ENCODE measurements at places on chromosomes 11 and 22.

DNA sequence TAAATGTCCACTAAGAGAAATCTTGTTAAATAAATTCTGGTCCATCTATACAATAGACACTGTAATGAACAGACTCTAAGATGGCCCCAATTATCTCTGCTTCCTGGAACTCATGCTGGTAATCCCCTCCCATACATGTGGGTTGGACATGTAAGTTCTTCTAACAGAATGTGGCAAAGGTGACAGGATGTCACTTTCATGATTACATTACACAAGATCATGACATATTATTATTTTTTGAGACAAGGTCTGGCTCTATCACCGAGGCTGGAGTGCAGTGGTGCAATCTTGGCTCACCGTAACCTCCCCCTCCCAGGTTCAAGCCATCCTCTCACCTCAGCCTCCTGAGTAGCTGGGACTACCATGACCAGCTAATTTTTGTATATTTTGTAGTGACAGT, 14.6 kb upstream of the NDUFC2 start:
- no peak overlapping the region for H3K4me3 ChIP-seq
- no peaks in the 10 kb centered on the region for H3K27me3 ChIP-seq
- no peak for DNase-seq
- peaks cover 32% of the 10 kb centered on the region for H3K36me3 ChIP-seq
- peaks cover 5% of the 10 kb centered on the region for H3K4me1 ChIP-seq

DNA sequence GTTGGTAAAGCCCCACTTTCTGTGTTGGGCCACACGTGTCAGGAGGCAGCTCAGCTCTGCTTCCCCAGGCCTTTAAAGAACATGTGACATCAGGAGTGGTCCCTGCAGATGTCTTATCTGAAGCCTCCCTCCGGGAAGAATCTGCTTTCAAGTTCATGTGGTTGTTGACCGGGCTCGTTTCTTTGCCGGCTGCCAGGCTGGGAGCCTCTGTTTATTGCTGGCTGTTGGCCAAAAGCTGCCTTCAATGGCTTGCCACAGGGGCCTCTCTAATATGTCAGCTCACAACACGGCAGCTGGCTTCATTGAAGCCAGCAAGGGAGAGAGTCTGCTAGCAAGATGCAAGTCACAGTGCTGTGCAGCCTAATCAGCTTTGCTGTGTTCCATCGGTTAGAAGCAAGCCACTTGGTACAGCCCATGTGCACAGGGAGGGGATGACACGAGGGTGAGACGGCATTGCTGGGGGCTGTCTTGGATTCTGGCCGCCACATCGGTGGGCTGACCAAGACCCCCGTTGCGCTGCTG, 14.6 kb downstream of the MRGPRF start:
- no peak for DNase-seq
- H3K4me1 ChIP-seq: no peaks in the 10 kb centered on the region
- peaks cover 10% of the 10 kb centered on the region for H3K27me3 ChIP-seq
- H3K27ac ChIP-seq: no peak overlapping the region
- no peaks in the 10 kb centered on the region for H3K36me3 ChIP-seq

- no peak overlapping the region for H3K4me3 ChIP-seq
- H3K4me1 ChIP-seq: no peaks in the 10 kb centered on the region
- no peaks in the 10 kb centered on the region for H3K27me3 ChIP-seq
- DNase-seq: no peak
Measured at GRCh38 chr11:104146421-104146820, 17.5 kb downstream of the PDGFD start.

GRCh38 chr11:73345481-73346160, 30.6 kb upstream of the RELT start:
- H3K27ac ChIP-seq: no peak overlapping the region
- no peak for DNase-seq
- H3K4me1 ChIP-seq: peaks cover 7% of the 10 kb centered on the region

DNA sequence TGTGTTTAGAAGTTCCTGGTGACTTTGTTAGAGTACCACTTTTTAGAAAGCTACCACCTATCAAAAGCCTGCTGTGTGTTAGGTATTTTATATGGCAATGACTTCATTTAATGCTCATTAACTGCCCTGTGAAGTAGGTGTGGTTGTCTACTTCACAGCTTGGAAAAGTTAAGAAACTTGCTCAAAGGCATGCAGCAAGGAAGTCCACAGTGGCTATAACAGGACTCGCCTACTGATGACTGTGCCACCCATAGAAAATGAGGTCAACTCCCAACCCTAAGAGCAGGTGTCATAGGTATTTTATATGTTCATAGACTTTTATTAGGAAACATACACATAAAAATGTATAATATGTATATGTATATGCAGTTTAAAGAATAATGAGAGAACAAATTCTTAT, 125.2 kb upstream of the PAX6 start:
- peaks cover 10% of the 10 kb centered on the region for H3K27me3 ChIP-seq
- H3K4me1 ChIP-seq: peaks cover 3% of the 10 kb centered on the region
- no peak overlapping the region for H3K27ac ChIP-seq
- H3K36me3 ChIP-seq: no peaks in the 10 kb centered on the region

GRCh38 chr22:28934026-28934425, 50.7 kb downstream of the ZNRF3 start:
- no peak overlapping the region for H3K27ac ChIP-seq
- no peak for DNase-seq
- H3K27me3 ChIP-seq: peaks cover 6% of the 10 kb centered on the region

DNA sequence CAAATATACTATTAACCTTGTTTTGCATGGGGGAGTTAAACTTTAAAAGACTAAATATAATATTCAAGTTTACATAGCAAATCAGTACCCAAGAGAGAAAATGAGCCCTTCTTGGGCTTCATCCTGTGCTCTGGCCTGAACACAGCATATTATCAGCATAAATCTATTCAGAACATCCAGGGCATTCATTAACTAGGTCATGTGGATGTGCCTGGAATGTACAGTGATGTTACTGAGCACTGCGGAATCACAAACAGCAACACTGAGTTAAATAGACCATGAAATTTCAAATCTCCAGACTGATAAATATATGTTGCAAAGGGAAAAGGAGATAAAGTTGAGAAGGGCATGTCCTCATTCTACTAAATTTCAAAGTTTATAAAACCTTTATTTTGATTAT, 426.4 kb downstream of the AASDHPPT start:
- no peak overlapping the region for H3K4me3 ChIP-seq
- H3K27ac ChIP-seq: no peak overlapping the region
- no peaks in the 10 kb centered on the region for H3K27me3 ChIP-seq
- H3K36me3 ChIP-seq: no peaks in the 10 kb centered on the region
- peaks cover 3% of the 10 kb centered on the region for H3K4me1 ChIP-seq
- DNase-seq: no peak

GRCh38 chr22:17969701-17970113, 54.7 kb downstream of the MICAL3 start:
- no peak for DNase-seq
- peaks cover 19% of the 10 kb centered on the region for H3K4me1 ChIP-seq
- H3K4me3 ChIP-seq: no peak overlapping the region
- H3K27ac ChIP-seq: peak overlapping the region; percentile 22
- no peaks in the 10 kb centered on the region for H3K27me3 ChIP-seq

DNA sequence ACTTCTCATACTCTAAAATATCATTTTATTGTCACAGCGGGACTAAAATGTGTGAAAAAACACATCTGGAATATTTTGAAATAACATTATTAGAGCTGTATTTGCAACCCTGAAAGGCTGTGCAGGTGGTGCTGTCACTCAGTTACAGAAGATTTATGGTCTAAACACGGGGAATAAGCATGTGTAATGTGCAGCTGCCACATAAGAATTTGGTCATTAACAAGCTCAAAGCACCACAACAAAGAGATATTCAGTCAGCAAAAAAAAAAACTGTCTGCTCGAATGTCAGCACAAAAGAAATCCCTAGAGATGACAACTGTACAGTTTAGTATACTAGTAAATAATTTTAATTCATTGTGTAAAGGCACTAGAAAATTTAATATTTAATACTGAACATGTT, 31.3 kb downstream of the TMEM123 start:
- peak overlapping the region; percentile 33 for H3K27ac ChIP-seq
- no peak for DNase-seq
- H3K36me3 ChIP-seq: peaks cover 28% of the 10 kb centered on the region
- H3K27me3 ChIP-seq: no peaks in the 10 kb centered on the region
- H3K4me3 ChIP-seq: no peak overlapping the region

- DNase-seq: no peak
- peaks cover 9% of the 10 kb centered on the region for H3K4me1 ChIP-seq
- H3K27ac ChIP-seq: no peak overlapping the region
- H3K4me3 ChIP-seq: no peak overlapping the region
- H3K27me3 ChIP-seq: peaks cover 13% of the 10 kb centered on the region
- peaks cover 5% of the 10 kb centered on the region for H3K36me3 ChIP-seq
Measured at GRCh38 chr11:125376117-125376516, 119.9 kb downstream of the FEZ1 start.

- H3K36me3 ChIP-seq: peaks cover 14% of the 10 kb centered on the region
- H3K4me3 ChIP-seq: no peak overlapping the region
- peaks cover 14% of the 10 kb centered on the region for H3K4me1 ChIP-seq
Measured at GRCh38 chr22:26781596-26781995, 124.2 kb downstream of the MIAT start.

GRCh38 chr11:35057926-35058668, 80.9 kb upstream of the CD44 start:
- peaks cover 4% of the 10 kb centered on the region for H3K4me1 ChIP-seq
- H3K36me3 ChIP-seq: no peaks in the 10 kb centered on the region
- H3K27ac ChIP-seq: no peak overlapping the region
- H3K4me3 ChIP-seq: no peak overlapping the region

DNA sequence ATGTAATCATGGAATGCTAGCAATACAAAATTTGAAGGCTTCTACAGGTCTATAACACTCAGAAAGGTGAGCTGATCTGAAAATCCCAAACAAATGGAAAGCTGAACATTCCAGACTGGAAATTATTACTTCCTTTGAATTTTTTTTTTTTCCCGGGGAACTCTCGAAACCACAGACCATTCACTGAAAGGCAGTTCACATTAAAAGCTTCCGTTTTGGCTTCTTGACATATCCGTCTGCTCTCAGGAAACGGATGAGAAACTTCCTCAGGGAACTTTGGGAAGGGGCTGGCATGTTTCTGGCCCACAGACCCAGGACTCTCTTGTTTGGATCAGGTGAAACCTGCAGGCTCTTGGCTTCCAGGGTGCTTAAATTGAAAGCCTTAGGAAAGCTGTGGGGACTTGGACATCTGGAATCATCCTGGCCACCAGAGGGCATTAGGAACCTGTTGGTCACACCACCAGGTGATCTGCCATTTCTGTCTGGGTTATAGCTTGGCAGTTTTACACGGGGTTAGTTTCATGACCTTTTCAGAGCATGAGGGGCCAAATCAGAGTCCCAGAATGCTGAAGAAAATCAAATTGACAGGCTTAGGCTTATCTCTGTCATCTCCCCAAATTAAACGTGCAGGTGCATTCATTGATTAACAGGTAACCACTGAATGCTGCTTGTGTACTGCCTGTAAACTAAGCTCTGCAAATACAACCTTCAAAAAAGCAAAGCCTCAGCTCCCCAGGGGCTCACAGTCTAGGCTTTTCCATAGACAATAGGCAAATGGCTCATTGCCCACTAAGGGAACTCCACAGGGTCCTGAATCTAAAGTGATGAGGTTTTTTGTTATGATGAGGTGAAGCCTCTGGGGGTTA, 22.7 kb upstream of the GRAMD1B start:
- H3K4me1 ChIP-seq: peaks cover 32% of the 10 kb centered on the region
- H3K36me3 ChIP-seq: no peaks in the 10 kb centered on the region
- peak overlapping the region; percentile 31 for H3K27ac ChIP-seq

DNA sequence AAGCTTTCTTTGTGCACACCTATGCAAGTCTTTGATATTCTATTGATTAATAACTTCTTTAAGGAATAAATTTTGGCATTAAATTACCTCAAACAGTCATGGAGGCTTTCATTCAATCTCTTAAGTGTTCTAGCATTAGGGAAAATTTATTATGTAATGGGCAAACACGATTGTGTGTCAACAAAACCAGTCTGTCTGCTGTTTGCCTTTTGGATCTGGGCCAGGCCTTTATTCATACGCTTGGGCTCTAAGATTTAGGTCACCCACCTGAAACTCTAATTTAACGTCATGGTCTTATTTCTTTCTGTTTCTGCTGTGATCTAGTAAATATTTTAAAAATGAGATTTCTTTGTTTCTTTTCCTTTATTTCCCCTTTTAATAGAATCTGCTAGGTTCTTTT, 1270.6 kb downstream of the LRRC4C start:
- H3K4me3 ChIP-seq: no peak overlapping the region
- no peak overlapping the region for H3K27ac ChIP-seq
- no peaks in the 10 kb centered on the region for H3K36me3 ChIP-seq
- peaks cover 6% of the 10 kb centered on the region for H3K4me1 ChIP-seq

DNA sequence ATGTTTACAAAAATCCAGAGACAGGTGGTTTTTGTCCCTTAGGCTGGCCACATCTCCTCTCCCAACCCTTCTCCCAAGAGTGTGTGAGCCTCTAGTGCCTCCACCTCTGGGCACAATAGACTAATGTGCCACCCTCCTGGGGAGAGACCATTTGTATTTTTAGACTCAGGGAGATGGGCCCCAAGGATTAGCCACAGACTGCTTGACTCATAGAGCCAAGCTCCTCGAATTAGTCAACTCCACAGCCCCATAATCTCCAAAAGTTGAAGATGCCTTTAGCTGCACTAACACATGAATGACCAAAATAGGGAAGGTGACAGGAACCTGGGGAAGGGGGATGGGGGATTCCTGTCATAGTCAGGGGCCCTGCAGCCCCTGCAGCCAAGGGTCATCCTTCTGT, 53.0 kb upstream of the LRRC32 start:
- H3K4me3 ChIP-seq: no peak overlapping the region
- no peak overlapping the region for H3K27ac ChIP-seq
- peaks cover 38% of the 10 kb centered on the region for H3K27me3 ChIP-seq

DNA sequence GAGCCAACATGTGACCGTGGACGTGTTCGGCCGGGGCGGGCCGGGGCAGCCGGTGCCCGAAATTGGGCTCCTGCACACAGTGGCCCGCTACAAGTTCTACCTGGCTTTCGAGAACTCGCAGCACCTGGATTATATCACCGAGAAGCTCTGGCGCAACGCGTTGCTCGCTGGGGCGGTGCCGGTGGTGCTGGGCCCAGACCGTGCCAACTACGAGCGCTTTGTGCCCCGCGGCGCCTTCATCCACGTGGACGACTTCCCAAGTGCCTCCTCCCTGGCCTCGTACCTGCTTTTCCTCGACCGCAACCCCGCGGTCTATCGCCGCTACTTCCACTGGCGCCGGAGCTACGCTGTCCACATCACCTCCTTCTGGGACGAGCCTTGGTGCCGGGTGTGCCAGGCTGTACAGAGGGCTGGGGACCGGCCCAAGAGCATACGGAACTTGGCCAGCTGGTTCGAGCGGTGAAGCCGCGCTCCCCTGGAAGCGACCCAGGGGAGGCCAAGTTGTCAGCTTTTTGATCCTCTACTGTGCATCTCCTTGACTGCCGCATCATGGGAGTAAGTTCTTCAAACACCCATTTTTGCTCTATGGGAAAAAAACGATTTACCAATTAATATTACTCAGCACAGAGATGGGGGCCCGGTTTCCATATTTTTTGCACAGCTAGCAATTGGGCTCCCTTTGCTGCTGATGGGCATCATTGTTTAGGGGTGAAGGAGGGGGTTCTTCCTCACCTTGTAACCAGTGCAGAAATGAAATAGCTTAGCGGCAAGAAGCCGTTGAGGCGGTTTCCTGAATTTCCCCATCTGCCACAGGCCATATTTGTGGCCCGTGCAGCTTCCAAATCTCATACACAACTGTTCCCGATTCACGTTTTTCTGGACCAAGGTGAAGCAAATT, 1.8 kb downstream of the FUT4 start:
- no peaks in the 10 kb centered on the region for H3K36me3 ChIP-seq
- peaks cover 28% of the 10 kb centered on the region for H3K4me1 ChIP-seq
